ENCODE measurements at places on chromosomes 4 and X.
A peak's percentile ranks its signal among the peaks of the same experiment; 100 is the strongest.

DNA sequence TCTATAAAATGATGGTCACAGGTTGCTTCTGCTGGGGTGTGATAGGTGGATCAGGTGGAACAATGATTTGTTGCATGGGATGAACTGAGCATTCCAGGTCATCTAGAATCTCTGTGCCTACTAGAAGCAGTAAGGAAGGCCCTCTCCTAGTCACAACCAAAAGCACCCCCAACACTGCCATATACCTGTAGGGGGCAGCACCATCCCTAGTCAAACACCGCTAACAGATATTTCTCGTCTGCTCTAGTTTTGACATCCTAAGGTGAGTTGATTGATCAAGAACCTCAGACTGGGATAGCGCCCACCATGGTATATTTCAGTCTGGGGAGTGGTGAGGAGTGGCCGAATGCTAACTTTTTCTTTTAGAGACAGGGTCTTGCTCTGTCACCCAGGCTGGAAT, 160.2 kb downstream of the NHS start:
- peak; percentile 49 for DNase-seq

DNA sequence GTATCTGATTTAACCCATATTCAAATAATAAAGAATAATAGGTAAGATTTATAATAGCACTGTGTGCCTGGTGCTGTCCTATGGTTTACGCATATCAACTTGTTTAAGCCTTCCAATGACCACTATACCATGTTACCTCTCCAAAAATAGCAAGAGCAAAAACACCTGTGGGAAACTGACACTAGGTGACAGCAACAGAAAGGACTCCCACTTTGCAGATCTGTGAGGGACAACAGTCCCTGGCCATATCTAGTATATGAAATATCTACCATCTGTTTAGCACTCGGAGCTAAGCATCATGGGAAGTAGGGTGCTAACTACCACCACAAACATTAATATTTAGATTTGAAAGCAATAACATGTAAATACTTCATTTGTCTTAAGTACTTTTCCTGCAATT, 55.7 kb upstream of the TXK start:
- no peak for DNase-seq

GRCh38 chrX:75084757-75085156, 71.3 kb downstream of the ABCB7 start:
- DNase-seq: no peak

GRCh38 chr4:72690771-72691170, 121.8 kb upstream of the ADAMTS3 start:
- no peak for DNase-seq

GRCh38 chr4:153151535-153152455, 52.4 kb upstream of the TRIM2 start:
- DNase-seq: peak; percentile 78

DNA sequence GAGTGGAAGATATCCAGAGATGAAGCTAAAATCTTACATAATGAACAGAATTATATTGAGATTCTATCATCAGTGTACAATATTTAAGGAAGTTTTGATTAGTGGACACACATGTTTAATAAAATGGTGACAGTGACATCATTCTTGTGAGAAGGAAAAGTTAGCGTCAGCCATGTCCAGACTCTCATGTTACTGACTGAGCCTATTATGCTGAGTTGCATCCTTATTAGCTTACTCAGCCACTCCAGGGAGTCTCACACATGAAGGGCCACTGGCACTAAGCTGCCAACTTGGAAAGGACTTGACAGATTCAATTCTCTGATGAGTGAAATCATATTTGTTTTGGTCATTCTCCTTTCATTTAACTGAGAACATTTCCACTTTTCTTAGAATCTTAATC, 170.6 kb downstream of the BANK1 start:
- no peak for DNase-seq

GRCh38 chrX:53859890-53860289, 173.4 kb upstream of the HUWE1 start:
- no peak for DNase-seq

DNA sequence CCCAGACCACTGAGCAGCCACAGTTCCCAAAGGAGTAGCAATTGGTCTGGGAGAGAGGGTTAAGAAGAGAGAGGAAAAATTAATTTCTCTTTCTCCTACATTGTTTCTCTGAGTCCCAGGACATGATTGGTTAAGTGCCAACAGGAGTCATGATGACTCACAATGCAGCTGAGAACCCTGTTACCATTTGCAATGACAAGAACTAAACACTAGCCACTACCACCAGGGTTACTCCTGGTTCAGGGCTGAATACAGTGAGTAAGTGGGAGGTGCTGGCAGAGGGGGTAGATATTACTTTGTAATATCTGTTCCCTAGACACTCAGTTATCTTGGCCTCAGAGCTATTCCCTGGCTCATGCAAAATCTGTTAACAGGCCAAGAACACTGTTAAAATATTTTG, 18.0 kb downstream of the ETDC start:
- no peak for DNase-seq

- DNase-seq: no peak
Observed at GRCh38 chrX:30215357-30215843, at the start of gene MAGEB2. TSS of gene MAGEB2 (plus strand) at chrX:30215563. CDS start at chrX:30218581, 3,018 bp downstream.

DNA sequence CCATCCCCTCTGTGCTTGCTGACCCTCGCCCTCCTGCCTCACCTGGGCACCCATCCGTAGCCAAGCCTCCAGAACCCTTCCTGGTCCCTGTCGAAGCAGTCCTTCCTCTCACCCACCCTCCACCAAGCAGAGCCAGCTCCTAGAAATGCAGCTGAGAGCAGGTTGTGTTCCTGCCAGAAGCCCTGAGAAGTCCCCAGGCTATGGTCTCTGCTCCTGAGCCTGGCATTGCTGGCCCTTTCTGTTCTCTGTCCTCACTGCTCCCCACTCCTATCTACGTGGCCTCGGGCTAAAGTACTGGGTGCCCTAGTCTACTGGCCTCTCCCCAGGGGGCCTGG, 2.1 kb upstream of the CPZ start:
- DNase-seq: no peak

GRCh38 chrX:47174846-47175587, 18.6 kb upstream of the UBA1 start:
- DNase-seq: no peak

GRCh38 chrX:105464618-105465017, 244.1 kb upstream of the TEX13A start:
- no peak for DNase-seq
